H1 (cell line): ENCODE measurements at places on chromosomes 5 and 9. TPM values are rescaled to one million over a fixed set of nuclear protein-coding genes. Genes with fewer than 3 reads are reported as not detected.

The TRIM7 gene
- 0.44 and 0.47 TPM in 2 replicates for total RNA-seq

DNA sequence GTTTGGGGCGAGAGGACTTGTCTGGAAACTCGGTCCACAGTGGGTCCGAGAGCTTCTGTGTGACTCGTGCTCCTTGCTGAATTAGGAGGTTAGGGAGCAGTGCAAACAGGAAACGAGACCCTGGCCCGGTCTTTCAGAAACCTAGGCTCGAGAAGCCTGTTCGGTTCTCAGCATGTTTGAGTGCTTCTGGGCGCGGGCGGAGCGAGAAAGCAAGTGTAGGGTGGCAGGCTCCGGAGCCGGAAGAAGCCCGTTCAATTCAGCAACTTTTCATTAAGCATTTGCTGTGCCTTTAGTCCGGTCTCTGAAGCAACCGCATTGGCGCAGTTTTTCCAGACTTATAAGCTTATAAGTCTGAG lies 547 bp downstream of the CLTA start:
- peak overlapping the region; percentile 97 for H3K4me3 ChIP-seq
- H3K36me3 ChIP-seq = no peaks in the 10 kb centered on the region
- peaks cover 9% of the 10 kb centered on the region; the same call in 1 of the 2 replicates for H3K4me1 ChIP-seq

DNA sequence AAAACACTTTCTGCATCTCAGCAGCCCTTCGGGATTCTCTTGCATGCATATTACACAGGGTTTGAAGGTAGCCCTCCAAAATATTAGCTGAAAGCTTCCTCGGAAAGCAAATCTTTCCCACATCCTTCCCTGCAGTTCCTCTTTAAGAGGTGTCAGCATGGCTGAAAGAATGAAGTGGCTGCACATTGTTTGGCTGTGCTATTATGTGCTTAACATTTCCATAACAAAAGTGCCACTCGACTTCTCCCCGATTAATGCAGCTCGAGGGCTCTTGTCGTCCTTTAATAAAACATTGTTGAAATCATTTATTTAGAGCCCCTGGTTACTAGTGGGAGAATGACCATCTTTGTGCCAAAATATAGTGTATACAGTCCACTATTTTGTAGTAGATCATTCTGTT lies 6.5 kb downstream of the GAS1 start:
- peaks cover 2% of the 10 kb centered on the region for H3K4me1 ChIP-seq
- no peaks in the 10 kb centered on the region for H3K36me3 ChIP-seq
- peaks cover 30% of the 10 kb centered on the region; the same call in 1 of the 2 replicates for H3K27me3 ChIP-seq
- no peak for DNase-seq
- no peak overlapping the region for H3K4me3 ChIP-seq

DNA sequence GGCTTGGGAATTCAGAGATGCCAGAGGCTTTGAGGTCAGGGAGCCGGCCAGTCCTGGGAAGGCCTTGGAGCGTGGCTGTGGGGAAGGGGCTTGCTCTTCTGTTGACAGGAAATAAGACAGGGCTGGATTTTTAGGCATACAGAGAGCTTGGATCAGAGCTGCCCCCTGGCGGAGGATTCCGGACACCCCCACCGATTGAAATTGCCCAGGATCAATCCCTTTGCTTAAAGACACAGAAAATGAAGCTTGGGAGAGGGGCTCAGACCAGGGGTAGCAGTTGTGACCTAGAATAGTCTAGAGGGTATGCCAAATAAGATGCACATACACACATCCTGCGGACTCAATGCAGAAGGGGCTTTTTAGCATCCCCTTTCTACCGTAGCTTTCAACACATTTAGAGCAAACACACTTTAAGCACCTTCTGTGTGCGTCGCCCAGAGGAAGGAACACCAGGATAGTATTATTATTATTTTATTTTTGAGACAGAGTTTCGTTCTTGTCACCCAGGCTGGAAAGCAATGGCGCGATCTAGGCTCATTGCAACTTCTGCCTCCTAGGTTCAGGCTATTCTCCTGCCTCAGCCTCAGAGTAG lies 1.7 kb upstream of the NTMT1 start:
- H3K36me3 ChIP-seq = peaks cover 5% of the 10 kb centered on the region
- H3K4me1 ChIP-seq = peaks cover 10% of the 10 kb centered on the region
- no peak overlapping the region for H3K4me3 ChIP-seq
- H3K27me3 ChIP-seq = peaks cover 28% of the 10 kb centered on the region

DNA sequence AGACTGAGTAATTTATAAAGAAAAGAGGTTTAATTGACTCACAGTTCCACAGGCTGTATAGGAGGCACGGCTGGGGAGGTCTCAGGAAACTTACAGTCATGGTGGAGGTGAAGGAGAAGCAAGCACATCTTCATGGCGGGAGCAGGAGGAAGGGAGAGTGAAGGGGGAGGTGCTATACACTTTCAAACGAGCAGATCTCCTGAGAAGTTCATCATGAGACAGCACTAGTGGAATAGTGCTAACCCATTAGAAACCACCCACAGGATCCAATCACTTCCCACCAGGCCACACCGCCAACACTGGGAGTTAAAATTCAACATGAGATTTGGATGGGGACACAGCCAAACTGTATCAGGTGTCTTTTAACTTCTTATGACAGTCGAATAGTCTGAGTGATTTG lies 1459.3 kb upstream of the ACO1 start:
- no peaks in the 10 kb centered on the region for H3K27me3 ChIP-seq
- H3K36me3 ChIP-seq = no peaks in the 10 kb centered on the region
- H3K4me1 ChIP-seq = no peaks in the 10 kb centered on the region
- no peak overlapping the region for H3K4me3 ChIP-seq
- no peak for DNase-seq

The GRXCR2 gene
- total RNA-seq = not detected in 2 replicates

- no peaks in the 10 kb centered on the region for H3K36me3 ChIP-seq
- no peak overlapping the region for H3K27ac ChIP-seq
- no peaks in the 10 kb centered on the region for H3K4me1 ChIP-seq
- no peak for DNase-seq
Observed at GRCh38 chr5:99059685-99060084, 130.9 kb upstream of the CHD1 start.

DNA sequence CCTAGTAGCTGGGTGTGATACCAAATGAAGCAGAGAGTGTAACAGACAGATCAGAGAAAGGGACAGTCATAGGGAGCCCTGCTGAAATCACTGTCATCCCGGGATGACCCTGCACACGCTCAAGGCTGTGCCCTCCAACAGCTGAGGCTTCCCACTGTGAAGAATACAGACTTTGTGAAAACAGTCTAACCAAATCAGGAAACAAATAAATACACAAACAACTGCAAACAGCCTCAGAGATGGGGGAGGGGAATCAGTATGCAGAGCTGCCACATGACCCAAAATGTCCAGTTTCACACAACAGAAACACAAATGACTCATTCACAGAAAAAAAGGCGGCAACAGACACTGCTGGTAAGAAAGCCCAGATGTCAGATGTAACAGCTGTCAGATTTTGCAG lies 101.9 kb downstream of the ADAMTS2 start:
- DNase-seq = no peak
- no peaks in the 10 kb centered on the region for H3K36me3 ChIP-seq
- H3K4me3 ChIP-seq = no peak overlapping the region

The MCC gene
- 17.8 and 18.3 TPM in 2 replicates for total RNA-seq

The GPR150 gene
- not detected in 2 replicates for total RNA-seq

DNA sequence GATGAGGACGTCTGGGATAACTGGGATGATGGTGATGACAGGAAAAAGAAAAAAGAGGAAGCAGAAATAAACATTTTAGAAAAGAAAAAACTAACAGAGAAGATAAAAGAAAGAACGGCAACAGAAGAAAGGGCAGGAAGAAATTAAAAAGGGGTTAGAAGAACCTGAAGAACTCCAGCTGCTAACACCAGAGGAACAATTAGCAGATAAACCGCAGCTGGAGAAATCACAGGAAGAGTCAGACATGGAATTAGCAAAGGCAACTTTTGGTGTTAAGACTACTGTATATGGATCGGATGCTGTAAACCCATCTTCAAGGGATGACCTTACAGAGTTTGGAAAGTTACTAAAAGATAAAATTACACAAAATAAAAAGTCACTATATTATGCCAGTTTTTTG lies 15.4 kb downstream of the CTSL start:
- no peaks in the 10 kb centered on the region for H3K27me3 ChIP-seq
- no peaks in the 10 kb centered on the region for H3K36me3 ChIP-seq
- H3K4me1 ChIP-seq = no peaks in the 10 kb centered on the region
- no peak overlapping the region for H3K27ac ChIP-seq
- no peak for DNase-seq
- no peak overlapping the region for H3K4me3 ChIP-seq
